ENCODE measurements at places on chromosomes 7 and 10. TPM values are rescaled to one million over a fixed set of nuclear protein-coding genes. Genes with fewer than 3 reads are reported as not detected.
A peak's percentile ranks its signal among the peaks of the same experiment; 100 is the strongest.

The SPDYE18 gene
- total RNA-seq: not detected

The JCAD gene
- total RNA-seq: not detected

GRCh38 chr7:105759670-105760550, 116.5 kb downstream of the ATXN7L1 start:
- peak; percentile 74 for DNase-seq

DNA sequence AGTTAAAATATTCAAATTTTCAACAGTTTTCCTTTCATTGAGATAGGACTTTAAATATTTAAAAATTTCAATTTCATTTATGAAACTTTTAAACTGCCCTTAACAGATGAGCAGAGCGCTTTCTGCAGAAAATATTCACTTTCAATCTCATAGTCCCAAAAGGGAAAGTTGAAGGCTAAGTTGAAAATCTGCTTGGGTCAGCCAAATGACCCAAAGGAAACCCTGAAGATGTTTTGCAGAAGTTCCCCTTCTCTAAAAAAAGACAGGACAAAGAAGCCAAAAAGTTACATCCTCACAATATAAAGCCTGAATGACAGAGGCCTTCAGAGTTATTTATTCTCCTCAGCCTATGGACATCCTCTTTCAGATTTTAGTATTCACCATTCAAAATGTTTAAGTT, 17.6 kb upstream of the SCIN start:
- DNase-seq: no peak

DNA sequence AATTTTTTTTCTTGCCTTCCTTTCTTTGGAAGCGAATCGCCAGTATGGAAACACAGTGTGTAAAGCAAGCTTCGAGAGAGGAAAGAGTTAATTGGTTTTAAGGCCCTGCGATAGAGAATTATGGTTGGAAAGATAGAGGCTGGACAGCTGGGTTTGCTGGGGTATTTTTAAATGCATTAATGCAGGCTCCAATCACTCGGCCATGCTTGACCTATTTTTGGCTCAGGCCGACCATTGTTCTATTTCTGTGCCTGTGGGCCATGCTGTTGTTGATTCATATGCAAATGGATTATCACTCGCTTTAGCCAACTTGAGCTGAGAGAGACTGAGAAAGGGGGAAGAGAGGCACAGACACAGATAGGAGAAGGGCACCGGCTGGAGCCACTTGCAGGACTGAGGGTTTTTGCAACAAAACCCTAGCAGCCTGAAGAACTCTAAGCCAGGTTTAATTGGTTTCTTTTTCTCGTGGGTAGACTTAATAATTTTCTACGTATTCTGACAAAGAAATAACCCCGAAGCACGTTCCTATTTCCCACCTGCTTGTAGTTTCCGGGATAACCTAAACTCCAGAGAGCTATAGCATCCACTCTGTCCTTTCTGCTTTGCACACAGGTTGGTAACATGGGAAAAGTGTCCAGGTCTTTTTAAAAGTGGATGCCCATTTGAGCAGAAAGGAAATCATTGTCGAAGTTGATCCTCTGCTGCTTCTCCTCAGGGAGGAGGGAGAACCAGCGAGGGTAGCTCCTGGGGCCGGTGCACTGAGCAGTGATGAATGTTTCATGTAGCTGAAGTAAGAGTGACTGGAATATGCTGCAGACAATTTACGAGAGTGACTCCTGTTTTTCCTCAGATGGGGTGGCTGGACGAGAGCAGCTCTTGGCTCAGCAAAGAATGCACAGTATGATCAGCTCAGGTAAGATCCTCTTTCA, at the start of gene HDAC9:
Gene HDAC9, plus strand, starts transcription at position 338 of the 929 bp plus-strand sequence. Its CDS starts 554 bp downstream, at position 892.
- DNase-seq: peak; percentile 98

DNA sequence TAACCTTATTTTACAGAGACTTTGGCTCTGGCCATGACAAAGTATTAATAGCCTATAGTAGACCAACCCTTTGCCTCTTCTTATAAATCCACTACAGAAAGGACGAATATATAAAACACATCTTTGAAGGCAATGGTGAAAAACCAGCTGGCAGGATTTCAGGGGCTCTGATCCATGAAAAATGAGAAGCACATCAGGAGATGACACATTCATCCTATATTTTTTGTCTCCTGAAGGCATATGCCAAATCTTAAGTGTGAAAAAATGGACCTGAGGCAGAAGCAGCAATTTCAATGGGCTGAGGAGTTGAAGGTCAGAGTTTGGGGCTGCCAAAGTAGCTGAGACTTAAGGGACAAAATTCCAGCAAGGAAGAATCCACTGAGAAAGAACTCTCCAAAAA, 14.4 kb downstream of the RNF216 start:
- no peak for DNase-seq

DNA sequence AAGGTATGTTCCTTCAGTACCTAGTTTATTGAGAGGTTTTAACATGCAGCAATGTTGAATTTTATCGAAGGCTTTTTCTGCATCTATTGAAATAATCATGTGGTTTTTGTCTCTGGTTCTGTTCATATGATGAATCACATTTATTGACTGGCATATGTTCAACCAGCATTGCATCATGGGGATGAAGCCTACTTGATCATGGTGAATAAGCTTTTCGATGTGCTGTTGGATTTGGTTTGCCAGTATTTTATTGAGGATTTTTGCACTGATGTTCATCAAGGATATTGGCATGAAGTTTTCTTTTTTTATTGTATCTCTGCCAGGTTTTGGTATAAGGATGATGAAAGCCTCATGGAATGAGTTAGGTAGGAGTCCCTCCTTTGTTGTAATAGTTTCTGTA, 204.0 kb upstream of the GNAI1 start:
- DNase-seq: no peak

The SBDS gene
- 91.1 TPM for total RNA-seq

All from G401 (cell line).